ENCODE measurements at places on chromosomes 2 and 18.

- H3K4me1 ChIP-seq, result no peaks in the 10 kb centered on the region
- no peak overlapping the region for H3K4me3 ChIP-seq
- DNase-seq, result no peak
Observed at GRCh38 chr2:222433332-222434173, 9.2 kb downstream of the SGPP2 start.

- DNase-seq, result no peak
- no peaks in the 10 kb centered on the region for H3K36me3 ChIP-seq
- H3K27me3 ChIP-seq, result no peaks in the 10 kb centered on the region
- no peak overlapping the region for H3K27ac ChIP-seq
- no peak overlapping the region for H3K4me3 ChIP-seq
- no peaks in the 10 kb centered on the region for H3K4me1 ChIP-seq
Observed at GRCh38 chr18:34352385-34353163, 127.9 kb upstream of the NOL4 start.

DNA sequence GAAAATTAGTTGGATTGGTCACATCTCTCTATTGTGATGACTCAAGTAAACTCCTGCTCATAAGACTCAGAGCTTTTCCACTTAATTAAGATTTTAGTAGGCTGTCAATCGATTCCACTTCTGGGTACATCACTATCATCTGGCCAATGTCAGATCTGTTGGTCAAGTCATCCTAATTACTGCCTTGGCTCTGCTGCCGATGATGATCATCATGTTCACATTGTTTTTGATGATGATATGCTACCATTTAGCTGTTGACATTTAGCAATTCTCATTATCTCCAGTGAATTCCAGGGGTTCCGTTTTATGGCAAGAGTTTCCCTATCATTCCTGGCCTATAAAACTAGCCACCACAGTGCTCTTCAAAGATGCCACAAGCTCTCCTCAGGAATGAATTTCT lies 253.4 kb downstream of the IKZF2 start:
- no peak for DNase-seq
- no peaks in the 10 kb centered on the region for H3K4me1 ChIP-seq

DNA sequence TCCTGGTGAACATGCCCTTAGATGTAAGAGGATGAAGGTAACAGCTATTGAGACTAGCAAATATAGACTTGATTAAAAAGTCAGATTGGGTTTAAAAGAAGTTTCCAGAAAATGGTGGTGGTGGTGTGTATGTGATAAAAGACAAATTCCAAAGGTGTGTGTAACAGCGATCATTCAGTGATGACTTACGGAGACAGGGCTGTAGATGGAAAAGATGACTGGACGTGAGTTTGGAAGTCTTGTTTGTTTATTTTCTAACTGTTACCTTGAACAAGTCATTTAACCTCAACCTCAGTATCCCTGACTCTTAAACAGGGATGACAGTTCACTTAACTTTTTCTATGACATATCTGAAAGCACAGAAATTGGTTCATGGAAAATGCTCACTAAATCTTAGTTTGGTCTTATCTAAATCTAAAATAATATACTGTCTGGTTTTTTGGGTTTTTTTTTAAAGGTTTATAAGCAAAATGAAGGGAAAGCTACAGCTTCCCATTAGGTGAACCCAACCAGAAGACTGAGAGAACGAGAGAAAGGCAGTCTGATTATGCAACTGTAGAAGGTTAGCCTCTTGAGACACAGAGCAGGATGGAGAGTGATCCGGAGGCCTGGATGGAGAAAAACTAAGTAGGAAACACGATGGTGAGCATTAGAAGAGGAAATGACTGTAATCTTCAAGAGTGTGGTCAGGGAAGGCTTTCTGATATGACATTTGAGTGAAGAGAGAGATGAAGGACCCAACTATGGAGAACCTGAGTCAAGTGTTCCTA lies 71.9 kb downstream of the TCF4 start:
- no peak overlapping the region for H3K4me3 ChIP-seq
- no peaks in the 10 kb centered on the region for H3K27me3 ChIP-seq
- no peaks in the 10 kb centered on the region for H3K36me3 ChIP-seq
- no peak for DNase-seq
- peaks cover 5% of the 10 kb centered on the region for H3K4me1 ChIP-seq

DNA sequence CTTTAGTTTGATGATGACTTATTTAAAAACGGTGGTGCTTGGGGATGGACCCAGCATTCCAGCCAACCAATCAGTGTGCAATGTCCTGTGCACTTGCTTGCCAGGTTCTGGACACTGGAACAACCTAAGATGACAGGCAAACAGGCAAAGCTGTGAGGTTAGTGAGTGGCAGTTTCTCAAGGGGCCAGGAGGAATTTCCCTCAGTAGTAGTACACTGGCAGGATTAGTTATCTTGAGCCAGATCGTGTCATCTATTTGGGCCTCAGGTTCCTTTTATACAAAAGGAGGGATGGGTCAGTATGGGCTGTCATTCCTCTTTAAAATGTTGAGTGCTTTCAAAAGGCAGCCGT lies 26.6 kb downstream of the MAP4K4 start:
- H3K4me1 ChIP-seq, result peaks cover 43% of the 10 kb centered on the region
- no peak overlapping the region for H3K27ac ChIP-seq

DNA sequence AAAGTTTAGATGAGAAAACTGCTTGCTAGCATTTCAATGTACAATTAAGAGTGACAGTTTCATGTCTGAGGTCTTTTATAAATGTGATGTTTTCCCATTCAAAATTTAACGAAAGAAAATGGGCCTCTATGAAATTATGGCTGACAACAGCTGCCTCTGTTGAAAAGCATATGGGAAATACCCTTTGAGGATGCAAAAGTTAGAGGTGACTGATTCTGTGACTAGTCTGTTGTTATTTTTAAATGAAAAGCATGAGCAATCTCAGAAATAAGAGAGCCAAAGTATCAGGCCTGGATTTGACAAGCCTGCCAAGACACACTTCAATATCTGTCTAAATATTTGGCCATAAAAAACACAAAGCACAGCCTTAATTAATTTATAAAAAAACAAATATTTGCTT lies 580.8 kb downstream of the ERBB4 start:
- H3K27ac ChIP-seq, result no peak overlapping the region
- H3K36me3 ChIP-seq, result no peaks in the 10 kb centered on the region
- H3K4me3 ChIP-seq, result no peak overlapping the region
- no peak for DNase-seq
- no peaks in the 10 kb centered on the region for H3K27me3 ChIP-seq
- H3K4me1 ChIP-seq, result no peaks in the 10 kb centered on the region

GRCh38 chr18:23316988-23317387 lies 136.1 kb upstream of the RIOK3 start:
- H3K4me1 ChIP-seq, result peaks cover 7% of the 10 kb centered on the region
- no peak overlapping the region for H3K27ac ChIP-seq
- H3K4me3 ChIP-seq, result no peak overlapping the region
- H3K36me3 ChIP-seq, result no peaks in the 10 kb centered on the region
- no peaks in the 10 kb centered on the region for H3K27me3 ChIP-seq
